ENCODE measurements at places on chromosomes 16 and 17. TPM values are rescaled to one million over a fixed set of nuclear protein-coding genes. Genes with fewer than 3 reads are reported as not detected.

GRCh38 chr17:10135539-10136257, 62.7 kb downstream of the GAS7 start:
- DNase-seq = no peak

The TXNDC11 gene
- 28.9 TPM for total RNA-seq

DNA sequence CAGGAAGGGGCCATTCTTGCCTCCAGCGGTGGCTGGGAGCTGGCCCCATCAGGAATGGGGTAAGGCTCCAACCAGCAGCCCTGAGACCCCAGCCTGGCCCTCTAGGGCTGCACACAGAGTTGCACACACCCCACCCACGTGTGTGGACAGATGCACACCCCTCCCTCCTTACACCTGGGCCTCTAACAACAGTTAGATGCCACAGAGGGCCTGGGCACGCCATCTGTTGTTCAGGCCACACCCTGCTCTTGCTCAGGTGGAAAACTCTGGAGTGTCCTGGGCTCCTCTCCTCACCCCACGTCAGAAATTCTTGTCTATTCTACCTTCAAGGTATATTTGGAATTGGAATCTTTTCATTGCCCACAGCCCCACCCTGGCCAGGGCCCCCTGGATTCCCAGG, 13.3 kb upstream of the RAI1 start:
- DNase-seq = no peak

The UNC119 gene
- 40.7 TPM for total RNA-seq

- DNase-seq = no peak
Measured at GRCh38 chr17:55089256-55089655, 120.7 kb downstream of the STXBP4 start.

The DNAH17 gene
- 40.3 TPM for total RNA-seq

DNA sequence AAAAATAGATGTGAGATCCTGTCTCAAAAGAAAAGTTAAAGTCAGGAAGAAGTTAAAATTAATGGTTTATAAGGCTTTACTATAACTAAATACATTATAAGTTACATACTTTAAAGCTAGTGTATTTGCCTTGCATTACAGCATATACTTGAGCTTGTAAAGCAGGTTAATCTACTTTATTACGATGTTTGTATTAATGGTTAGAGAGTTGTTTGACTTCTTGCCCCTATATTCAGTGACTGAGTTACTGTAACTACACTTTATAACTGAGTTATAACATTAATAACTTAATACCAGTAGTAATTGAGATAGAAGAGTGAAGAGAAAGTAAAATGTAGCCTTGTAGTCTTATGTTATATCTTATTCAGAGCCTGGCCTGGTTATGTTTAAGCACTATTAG, 22.9 kb downstream of the CLTC start:
- DNase-seq = no peak

GRCh38 chr17:42409523-42410318, 13.3 kb downstream of the CAVIN1 start:
- no peak for DNase-seq

GRCh38 chr16:2784358-2785100, 2.8 kb downstream of the PRSS33 start:
- peak; percentile 22 for DNase-seq

- no peak for DNase-seq
Measured at GRCh38 chr17:40354221-40355122, 10.1 kb downstream of the GJD3 start.

The ASIC2 gene
- total RNA-seq = 25.2 TPM

The HP gene
- 4.5 TPM for total RNA-seq

The CCL7 gene
- not detected for total RNA-seq

DNA sequence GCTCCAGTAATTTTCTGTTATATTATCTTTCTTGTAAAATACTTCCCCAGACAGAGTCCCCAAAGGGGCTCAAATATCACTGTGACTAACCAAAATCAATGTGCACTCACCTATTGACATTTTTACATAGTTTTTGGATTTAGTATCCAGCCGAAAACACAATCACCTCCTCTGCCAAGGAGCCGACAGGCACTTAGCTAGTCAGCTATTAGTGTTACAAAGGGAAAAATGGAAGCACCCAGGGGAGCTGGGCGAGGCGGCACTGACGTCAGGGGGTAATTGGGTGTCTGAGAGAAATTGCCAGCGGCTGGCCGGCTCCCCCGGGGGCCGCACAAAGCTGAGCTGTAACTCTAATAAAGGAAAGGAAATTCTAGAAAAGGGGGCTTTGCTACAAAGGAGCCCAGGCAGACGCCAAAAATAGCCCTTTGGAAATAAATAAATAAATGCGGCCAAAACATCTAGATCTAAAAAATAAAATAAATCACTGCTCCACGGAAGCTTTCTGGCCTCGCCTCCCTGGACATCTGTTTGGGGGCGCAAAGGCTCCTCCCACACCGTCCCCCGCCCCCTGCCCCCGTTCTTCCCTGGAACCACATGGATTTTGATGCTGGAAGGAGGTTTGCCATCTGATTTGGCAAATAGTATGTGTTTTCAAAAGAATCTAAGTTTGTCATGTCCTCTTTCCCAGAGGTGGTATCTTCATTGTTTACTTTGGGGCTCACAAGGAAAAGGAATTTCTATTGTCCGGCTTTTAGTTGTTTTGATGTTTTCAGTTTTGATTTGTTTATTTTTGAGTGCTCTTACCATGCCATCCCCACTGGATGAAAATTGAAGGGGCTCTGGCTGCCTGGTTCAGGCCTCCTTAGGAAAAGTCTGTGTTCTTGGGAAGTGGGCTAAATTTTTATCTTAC, 156.7 kb downstream of the ZNF423 start:
- no peak for DNase-seq

DNA sequence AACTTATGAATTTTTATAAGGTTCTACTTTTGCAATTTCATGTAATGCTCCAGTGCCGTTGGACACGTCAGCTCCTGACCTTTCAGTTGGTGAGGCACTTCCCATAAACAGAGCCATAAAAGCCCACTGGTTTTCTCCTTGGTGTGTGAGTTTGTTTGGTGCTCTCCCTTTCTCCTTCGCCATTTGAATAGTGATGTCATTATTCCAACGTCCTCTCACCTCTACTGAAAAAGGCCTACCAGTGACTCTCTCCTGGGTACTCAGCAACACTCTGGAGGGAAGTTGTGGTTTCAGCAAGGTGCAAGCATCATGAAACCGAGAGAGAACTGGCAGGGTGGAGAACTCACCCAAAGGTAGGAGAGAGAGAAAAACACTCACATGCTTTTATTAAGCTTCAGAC, 29.6 kb upstream of the HNF1B start:
- no peak for DNase-seq

GRCh38 chr17:60091908-60092331, 13.2 kb upstream of the HEATR6 start:
- DNase-seq = no peak

The GLG1 gene
- total RNA-seq = 168 TPM

The RAB34 gene
- total RNA-seq = 15.0 TPM

The KRT15 gene
- total RNA-seq = not detected

DNA sequence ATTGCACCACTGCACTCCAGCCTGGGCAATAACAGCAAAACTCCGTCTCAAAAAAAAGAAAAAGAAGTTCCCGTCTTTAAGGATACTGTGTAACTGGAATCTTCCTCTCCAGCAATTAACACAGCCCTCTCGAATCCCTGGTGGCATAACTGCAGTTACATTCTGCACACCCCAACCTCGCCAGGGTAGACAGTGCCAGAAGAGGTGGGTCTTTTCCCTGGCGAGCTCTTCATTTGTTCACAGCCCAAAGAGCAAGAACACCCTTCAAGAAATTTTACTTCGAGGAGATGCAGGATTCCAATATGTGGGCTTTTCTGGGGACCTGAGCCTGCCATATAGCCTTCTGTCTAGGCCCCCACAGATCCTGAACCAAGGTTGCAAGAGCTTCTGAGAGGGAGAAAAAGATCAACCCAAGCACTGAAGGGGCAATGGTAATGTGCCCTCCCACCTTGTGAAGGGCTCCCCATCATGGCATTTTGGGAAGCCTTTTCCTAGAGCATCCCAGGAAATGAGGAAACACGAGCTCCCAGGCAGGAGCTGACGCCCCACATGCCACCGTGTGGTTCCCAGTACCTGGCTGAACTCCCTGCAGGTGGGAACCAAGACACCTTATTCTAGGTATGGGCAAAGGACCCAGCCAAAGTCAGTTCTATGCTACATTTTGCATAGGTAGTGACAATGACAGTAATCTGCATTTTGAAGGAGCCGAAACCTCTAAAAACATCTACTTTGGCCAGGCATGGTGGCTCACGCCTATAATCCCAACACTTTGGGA, 26.9 kb downstream of the TK2 start:
- no peak for DNase-seq

- DNase-seq = no peak
Measured at GRCh38 chr17:45867702-45868101, 23.0 kb downstream of the SPPL2C start.

DNA sequence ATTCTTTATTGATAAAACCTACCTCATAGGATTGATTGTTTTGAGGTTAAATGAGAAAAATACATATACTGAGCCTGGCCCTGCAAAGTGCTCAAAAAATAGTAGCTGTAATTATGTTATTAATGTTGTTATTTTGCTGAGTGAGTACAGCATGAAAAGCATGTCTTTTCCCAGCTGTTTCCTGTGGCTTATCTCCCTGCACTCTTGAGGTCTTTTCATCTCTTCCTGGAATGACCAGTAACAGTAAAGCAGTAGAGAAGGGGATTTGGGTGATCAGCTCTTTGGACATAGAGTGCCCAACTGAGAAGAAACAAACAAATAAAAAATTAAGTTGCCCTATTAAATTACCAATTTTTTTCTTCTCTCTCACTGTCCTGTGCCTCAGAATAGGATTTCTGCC, 53.7 kb downstream of the NFAT5 start:
- DNase-seq = no peak

DNA sequence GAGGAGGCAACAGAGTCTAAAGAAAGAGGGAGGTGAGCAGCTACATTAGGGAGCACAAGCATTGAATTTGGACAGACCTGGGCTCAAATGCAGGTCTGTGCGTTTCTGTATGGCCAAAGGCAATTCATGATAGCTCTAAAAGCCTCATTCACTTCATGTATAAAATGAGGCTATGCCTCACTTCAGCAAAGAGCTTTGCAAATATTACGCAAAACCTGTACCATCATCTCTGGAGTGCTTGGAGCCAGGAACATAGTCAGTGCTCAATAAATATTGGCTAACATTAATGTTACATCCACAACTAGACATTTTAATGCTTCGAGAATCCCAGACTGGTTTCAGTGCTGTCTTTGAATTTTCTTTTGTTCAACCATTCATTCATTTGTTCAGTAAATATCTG, 254.7 kb upstream of the CDH11 start:
- no peak for DNase-seq

The SLC22A31 gene
- not detected for total RNA-seq

GRCh38 chr17:80732268-80732667, 187.6 kb downstream of the RPTOR start:
- no peak for DNase-seq

DNA sequence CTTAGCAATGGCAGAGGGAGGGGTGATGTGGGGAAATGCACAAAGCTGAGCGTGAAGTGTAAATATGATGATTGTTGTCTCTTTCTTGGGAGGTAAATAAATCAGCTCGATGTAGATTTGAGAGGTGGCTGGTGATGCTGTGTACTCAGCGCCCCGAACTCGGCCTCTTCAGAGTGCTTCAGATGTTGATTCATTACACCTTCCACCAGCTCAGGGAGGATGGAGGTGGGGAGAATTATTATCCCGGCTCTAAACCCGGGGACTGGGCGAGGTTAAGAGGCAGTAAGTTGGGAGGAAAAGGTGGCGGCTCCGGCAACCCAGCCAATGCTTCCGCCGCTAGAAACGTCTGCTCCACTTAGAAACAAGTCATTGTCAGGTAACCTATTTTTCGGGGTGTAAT, 86.5 kb downstream of the RPA1 start:
- DNase-seq = no peak

- peak; percentile 59 for DNase-seq
Measured at GRCh38 chr17:76709077-76709950, 1.5 kb downstream of the MXRA7 start.

- DNase-seq = no peak
Measured at GRCh38 chr17:17826942-17827785, 9.6 kb downstream of the SREBF1 start.

- no peak for DNase-seq
Measured at GRCh38 chr17:75176625-75177024, 6.1 kb downstream of the SUMO2 start.

The AMZ2 gene
- total RNA-seq = 101 TPM

The NUPR1 gene
- total RNA-seq = 36.9 TPM

Measured in dorsolateral prefrontal cortex (tissue), 122 donors.